Stimulated activated CD8-positive, alpha-beta memory T cell treated with anti-CD3 and anti-CD28 coated beads, Interleukin-15, amount 100 ng/mL, for 1 hour (primary cell): ENCODE measurements at places on chromosomes 11 and 22.

DNA sequence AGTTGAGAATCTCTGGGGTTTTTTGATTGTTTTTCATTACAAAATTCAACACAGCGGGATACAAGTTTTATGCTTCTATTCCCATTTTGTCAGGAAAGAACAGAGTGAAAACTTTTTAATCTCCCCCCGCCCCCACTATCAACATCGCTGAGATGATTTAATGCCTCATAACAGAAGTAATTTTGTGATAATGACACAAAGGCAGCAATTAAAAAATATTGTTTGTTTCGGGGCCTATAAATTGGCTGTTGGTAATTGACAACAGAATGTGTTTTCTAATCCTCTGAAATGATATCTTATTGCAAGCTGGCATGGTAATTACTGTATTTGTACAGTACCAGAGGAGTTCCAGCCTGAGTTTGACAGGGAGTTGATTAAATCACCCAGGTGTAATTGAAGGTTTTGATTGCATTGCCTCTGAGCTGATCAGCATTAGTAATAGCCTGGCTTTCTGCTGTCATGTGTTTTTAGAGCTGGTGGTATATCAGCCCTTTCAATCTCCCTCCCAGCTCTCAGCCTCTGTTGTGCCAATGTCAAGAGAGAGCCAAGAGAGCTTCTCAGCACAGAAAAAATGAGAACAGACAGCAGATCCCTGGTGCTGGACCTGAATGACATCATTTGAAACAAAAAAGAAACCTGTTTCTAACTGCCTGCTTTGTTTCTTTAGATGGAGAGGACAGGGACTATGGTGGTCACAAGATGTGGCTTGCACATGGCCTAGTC lies 265.1 kb downstream of the FAM76B start:
- no peak for DNase-seq

- no peak for DNase-seq
These were observed 14.2 kb downstream of the TSPAN18 start for GRCh38 chr11:44740967-44741366.

- no peak for DNase-seq
These were observed 2.0 kb downstream of the SLC6A5 start for GRCh38 chr11:20601221-20601914.

DNA sequence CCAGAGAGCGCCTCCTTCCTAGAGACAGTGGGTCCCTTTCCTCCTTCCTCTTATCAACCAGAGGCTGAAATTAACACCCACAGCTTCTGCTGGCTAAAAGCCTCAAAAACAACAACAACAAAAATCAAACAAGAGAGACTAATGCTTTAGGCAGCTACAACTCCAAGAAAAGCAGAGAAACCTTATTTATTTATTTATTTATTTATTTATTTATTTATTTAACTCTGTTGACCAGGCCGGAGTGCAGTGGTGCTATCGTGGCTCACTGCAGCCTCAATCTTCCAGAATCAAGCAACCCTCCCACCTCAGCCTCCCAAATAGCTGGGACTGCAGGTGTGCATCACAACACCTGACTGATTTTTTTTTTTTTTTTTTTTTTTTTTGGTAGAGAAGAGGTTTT lies 2.6 kb upstream of the B3GNT6 start:
- DNase-seq, result no peak

DNA sequence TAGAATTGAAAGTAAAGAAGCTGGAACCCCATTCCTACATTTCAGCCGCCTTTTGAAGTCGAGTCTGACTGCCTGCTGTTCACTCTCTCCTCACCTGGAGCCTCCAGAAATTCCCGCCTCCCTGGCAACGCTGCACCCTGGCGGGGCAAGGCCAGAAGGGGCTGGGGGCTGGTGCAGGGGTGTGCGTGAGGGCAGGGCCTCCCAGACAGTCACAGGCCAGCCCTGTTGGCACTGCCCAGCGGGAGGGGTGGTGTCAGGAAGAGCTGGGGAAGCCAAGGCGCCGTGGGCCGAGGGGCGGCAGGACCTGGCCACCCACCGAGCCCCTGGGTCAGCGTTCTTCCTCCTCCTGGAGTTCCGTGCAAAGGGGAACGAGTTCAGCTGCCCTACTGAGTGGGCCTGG lies 123.2 kb downstream of the KCNQ1OT1 start:
- DNase-seq, result no peak

DNA sequence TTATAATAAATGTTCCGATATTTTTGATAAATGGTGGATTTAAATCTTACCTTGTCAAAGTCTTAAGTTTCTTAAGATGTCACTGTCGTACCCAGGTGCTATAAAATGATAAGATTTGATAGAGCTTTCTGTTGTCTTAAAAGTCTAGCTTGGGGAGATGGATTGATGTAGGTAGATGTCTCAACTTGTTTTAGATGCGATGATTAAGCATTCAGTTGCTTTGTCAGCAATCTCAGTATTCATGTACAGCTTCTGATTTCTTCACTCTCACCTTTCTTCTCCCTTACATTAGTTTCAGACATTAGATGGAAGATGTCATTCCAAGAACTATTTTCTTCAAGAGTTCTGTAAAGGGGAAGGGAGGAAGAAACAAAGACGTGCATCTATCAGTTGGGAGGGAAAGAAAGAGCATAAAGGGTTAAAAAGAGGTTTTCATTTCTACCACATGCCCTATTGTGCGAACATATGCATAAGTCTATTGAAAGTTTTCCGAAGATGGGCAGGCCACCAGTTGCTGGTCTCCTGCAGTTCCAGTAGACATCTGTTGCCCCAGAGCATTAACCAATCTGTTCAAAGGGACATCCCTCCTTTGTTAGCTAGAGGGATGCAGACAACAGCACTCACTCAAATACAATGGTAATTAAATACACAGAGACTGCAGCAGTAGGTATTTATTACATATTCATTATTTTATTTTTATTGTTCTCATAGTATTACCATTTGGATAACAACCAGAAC lies 38.4 kb downstream of the ZC3H12C start:
- DNase-seq, result no peak

DNA sequence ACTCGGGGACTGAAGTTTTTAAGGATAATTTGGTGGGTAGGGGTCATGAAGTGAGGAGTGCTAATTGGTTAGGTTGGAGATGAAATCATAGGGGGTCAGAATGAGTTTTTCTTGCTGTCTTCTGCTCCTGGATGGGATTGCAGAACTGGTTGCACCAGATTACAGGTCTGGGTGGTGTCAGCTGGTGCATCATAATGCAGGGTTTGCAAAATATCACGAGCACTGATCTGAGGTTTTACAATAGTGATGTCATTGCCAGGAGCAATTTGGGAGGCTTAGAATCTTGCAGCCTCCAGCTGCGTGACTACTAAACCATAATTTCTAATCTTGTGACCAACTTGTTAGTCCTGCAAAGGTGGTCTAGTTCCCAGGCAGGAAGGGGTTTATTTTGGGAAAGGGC lies 46.4 kb upstream of the CALCB start:
- DNase-seq, result no peak

DNA sequence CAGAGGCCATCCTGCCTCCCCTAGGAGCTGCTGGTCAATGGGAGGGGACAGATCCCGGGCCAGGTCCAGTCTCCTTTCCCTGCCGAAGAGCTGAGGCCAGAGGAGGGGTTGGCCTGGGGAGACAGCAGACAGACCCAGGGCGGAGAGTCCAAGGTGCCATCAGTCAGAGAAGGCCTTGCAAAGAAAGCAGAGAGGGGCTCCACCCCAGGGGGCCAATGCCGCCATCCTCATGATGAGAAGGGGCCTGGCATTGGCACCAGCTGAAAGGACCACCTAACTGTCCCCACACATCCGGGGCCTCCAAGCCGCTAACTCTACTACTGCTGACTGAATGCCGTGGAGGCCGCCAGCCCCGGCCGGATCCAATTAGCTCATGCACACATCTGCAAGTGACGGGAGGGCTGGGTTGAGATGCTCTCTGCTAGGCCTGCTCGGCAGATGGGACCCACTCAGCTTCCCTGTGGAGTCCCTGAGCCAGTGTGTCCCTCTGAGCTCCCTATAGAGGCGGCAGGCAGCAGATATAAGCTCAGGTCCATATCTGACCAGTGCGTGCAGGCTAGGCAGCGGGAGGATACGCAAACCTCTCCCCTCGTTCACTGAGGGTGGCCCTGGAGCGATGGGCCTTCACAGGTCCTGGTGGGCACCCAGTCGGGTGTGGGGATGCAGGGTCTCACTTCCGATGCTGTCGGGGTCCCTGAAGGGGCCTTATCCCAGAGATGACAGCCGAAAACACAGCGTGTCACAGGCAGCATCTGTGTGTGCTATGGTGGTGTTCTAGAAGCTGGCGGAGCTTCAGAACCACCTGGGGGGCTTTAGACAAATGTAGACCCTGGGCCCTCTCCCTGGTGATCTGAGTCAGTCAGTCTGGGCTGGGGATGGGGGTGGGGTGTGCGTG lies 183.9 kb downstream of the CTTN start:
- DNase-seq, result no peak

DNA sequence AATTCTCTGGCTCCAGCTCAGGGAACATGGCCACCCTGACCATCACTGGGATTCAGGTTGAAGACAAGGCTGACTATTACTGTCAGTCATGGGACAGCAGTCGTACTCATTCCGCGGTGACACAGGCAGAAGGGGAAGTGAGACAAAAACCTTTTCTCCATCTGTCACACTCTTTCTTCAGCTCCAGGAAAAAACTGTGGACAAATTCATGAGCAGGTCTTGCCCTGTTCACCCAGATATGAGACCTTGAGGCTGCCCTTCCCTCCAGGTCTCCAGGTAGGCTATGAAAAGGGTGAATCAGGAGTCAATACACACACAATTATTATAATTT lies 39.4 kb upstream of the GGTLC2 start:
- no peak for DNase-seq

GRCh38 chr11:27392278-27393114 lies 29.5 kb upstream of the CCDC34 start:
- DNase-seq, result no peak

DNA sequence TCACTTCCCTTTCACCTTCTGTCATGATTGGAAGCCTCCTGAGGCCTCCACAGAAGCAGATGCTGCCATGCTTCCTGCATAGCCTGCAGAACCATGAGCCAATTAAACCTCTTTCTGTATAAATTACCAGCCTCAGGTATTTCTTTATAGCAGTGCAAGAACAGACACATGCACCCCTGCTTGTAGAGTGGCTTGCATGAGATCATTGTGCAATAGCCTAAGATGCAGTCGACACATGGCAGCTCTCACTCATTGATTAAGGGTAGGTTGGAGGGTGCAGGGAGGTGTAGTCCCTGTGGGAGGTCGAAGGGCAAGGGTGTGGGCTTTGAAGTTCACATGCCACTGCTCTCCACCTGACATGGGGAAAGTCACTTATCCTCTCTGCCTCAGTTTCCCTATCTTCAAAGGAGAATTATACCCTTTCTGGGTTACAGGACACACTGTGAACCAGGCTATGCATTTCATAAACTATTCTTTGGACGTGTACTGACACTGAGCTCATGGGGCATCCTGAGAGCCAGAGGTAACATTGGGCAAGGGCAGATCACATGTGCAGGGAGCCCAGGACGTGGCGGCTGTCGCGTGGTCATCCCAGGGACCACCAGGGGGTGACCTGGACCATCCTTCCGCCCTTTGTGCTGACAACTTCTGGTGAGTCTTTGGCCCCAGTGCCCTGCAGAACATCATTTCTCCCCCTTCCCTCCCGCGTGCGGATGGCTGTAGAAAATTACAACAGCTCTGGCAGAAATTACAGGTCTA lies 69.2 kb upstream of the SHANK2 start:
- no peak for DNase-seq

DNA sequence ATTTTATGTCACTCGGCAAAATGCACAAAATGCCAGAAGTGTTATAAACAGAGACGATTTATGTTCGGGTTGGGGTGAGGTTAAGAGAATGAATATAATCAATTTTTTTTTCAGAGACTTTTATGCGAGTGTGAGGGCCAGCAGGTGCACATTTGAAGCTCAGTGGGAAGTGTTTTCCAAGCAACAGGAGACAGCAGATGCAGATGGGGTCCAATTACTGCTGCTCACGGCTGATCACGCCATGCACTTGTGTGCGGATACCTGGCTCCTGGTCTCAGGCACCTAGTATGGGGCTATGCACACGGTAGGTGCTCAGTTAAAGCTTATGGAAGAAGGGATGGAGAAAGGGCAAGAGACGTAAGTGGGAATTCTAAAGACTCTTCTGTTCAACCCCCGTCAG lies 249.1 kb downstream of the MIAT start:
- DNase-seq, result no peak

GRCh38 chr11:58658623-58659022 lies 36.2 kb downstream of the CNTF start:
- DNase-seq, result no peak

GRCh38 chr22:27876684-27877083 lies 42.4 kb downstream of the PITPNB start:
- no peak for DNase-seq

GRCh38 chr11:17413414-17414316 lies 25.2 kb upstream of the KCNJ11 start:
- DNase-seq, result no peak

DNA sequence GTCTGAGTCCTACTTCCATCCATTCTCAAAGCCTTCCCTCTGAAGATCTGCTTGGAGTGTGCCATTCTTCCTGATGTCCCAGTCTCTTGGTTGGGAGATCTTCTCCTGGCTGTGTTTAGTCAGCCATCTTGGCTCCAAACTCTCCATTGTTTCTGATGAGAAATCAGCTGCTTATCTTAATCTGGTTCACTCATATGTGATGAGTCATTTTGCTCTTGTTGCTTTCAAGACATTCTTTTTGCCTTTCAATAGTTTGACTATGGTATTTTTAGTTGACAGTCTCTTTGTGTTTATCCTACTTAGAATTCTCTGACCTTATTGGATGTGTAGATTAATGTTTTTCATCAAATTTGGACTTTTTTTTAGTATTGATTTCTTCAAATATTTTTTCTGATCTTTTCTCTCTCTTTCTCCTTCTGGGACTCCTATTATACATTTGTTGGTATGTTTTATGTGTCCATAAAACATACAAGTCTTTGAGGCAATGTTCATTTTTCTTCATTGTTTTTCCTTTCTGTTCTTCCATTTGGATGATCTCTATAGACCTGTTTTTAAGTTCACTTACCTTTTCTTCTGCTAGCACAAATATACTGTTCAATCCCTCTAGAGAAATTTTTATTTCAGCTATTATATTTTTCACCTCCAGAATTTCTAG lies 77.2 kb upstream of the CLPB start:
- DNase-seq, result no peak

DNA sequence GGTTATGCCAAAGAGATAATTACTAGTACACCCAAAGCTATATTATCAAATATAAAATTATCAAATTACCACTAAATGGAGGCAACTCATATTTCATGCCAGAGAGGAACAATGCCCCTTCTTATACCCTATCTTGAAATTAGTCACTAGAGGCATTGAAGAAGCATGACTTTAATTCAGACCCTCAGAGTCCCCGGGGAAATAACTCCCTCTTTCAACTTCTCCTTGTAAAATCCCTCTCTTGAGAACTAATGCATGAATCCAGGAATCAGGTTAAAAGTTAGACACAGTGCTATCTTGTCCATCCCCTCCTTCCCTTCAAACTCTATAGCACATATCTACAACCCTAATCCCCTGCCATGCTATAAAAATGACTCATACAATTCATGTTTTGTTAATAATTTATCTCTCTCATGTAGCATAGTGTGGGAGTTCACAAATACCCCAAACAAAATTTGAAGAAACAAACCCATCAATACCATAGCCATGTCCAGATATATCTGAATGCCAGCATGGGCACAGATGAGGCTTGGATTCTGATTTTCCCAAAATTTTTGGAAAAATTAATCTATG lies 665.4 kb downstream of the KCNA4 start:
- no peak for DNase-seq

GRCh38 chr22:40610329-40610850 lies 26.1 kb downstream of the MRTFA start:
- DNase-seq, result no peak
